HCT116 (cell line): ENCODE measurements at places on chromosomes 1 and 21. TPM values are rescaled to one million over a fixed set of nuclear protein-coding genes. Genes with fewer than 3 reads are reported as not detected.

Gene PIK3C2B
- total RNA-seq: 17.4 TPM

Gene TTC13
- 12.3 TPM for total RNA-seq

Gene CENPL
- 20.3 TPM for total RNA-seq

Gene ST6GALNAC5
- total RNA-seq: 1.2 TPM

Gene UBXN11
- 19.3 TPM for total RNA-seq

Gene ARMH1
- 3.2 TPM for total RNA-seq

Gene ZNF692
- total RNA-seq: 76.2 TPM

Gene LMOD1
- total RNA-seq: 0.12 TPM

Gene LRRC39
- total RNA-seq: 0.54 TPM

DNA sequence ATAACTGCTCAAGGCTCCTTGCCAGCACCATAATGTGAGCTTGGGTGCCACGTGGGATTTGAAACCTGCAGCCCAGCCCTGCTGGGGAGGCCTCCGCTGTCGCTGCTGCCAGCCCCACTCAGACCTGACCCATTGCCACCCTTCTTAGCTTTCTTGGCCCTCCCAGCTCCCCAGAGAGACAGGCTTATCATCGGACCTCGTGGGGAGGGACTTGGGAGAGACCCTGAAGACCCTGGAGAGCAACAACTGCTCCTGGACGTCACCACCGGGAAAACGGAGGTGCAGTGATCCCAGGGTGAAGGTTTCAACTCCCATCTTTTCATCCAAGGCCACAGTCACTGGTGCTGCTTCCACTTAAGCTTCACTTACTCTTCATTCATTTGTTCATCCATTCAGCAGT lies 596.1 kb downstream of the PTPRU start:
- no peaks in the 10 kb centered on the region for H3K36me3 ChIP-seq
- H3K27me3 ChIP-seq: peaks cover 21% of the 10 kb centered on the region; the same call in 1 of the 2 replicates
- H3K4me3 ChIP-seq: no peak overlapping the region
- H3K27ac ChIP-seq: no peak overlapping the region

- H3K36me3 ChIP-seq: no peaks in the 10 kb centered on the region
- H3K4me1 ChIP-seq: peaks cover 18% of the 10 kb centered on the region
- H3K27me3 ChIP-seq: no peaks in the 10 kb centered on the region
- H3K4me3 ChIP-seq: peak overlapping the region; percentile 38; the same call in 1 of the 2 replicates
- peak overlapping the region; percentile 32; the same call in 1 of the 2 replicates for H3K27ac ChIP-seq
Observed at GRCh38 chr1:109198043-109198695, 15.5 kb upstream of the SARS1 start.

- no peaks in the 10 kb centered on the region for H3K36me3 ChIP-seq
- H3K4me3 ChIP-seq: no peak overlapping the region
- peaks cover 30% of the 10 kb centered on the region for H3K4me1 ChIP-seq
- no peak overlapping the region for H3K27ac ChIP-seq
- DNase-seq: no peak
Observed at GRCh38 chr1:27152829-27153548, 1.9 kb downstream of the SLC9A1 start.

GRCh38 chr1:36083635-36084496 lies at the start of gene TEKT2:
TEKT2 (plus strand) TSS chr1:36084094; CDS start chr1:36084922, 828 bp downstream.
- peaks cover 10% of the 10 kb centered on the region for H3K4me1 ChIP-seq
- no peak within 1 kb of the TSS for H3K4me3 ChIP-seq
- DNase-seq: no peak
- no peaks in the 10 kb centered on the region for H3K27me3 ChIP-seq

GRCh38 chr1:184818646-184819045 lies 64.0 kb upstream of the EDEM3 start:
- no peaks in the 10 kb centered on the region for H3K36me3 ChIP-seq
- no peak overlapping the region for H3K4me3 ChIP-seq
- no peaks in the 10 kb centered on the region for H3K27me3 ChIP-seq
- no peaks in the 10 kb centered on the region for H3K4me1 ChIP-seq
- DNase-seq: no peak
- H3K27ac ChIP-seq: no peak overlapping the region

GRCh38 chr1:233614743-233615521 lies 1.0 kb downstream of the KCNK1 start:
- no peak for DNase-seq
- no peaks in the 10 kb centered on the region for H3K27me3 ChIP-seq
- peak overlapping the region; percentile 96 for H3K4me3 ChIP-seq
- H3K4me1 ChIP-seq: peaks cover 9% of the 10 kb centered on the region

- 0 out of 2 replicates have a peak, but pooled peaks cover 2% of the 10 kb centered on the region for H3K36me3 ChIP-seq
- DNase-seq: no peak
- peaks cover 19% of the 10 kb centered on the region for H3K4me1 ChIP-seq
Observed at GRCh38 chr1:11273595-11274234, 717 bp downstream of the UBIAD1 start.

DNA sequence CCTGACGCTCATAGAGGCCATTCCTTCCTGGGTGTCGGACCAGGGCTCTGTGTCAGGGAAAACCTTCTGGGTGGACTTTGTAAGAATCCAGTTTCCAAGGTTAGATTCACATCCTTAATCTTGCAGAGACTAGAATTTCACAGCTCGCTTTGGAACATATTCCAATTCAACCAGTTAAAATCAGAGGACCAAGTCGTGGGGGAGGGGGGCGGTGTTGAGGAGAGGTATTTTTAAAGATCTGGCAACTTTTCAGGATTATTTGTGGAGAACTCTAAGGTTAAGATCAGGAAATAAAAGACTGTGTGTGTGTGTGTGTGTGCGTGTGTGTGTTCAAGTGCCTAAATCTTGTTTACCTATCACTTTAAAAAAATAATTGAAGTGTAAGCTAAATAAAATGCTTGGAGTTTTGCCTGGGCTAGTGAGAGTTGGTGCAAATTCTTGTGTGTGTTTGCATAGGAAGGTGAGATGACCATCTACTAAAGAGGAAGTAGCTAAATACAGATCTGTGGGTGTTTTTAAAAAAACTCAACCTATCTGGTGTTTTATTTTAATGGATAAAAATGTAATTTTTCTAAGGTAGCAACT lies 21.8 kb downstream of the TENT5C start:
- H3K27me3 ChIP-seq: no peaks in the 10 kb centered on the region; the same call in 1 of the 2 replicates
- DNase-seq: no peak
- H3K4me3 ChIP-seq: no peak overlapping the region
- H3K4me1 ChIP-seq: no peaks in the 10 kb centered on the region
- H3K27ac ChIP-seq: no peak overlapping the region
- H3K36me3 ChIP-seq: no peaks in the 10 kb centered on the region

- no peak overlapping the region for H3K4me3 ChIP-seq
- H3K36me3 ChIP-seq: no peaks in the 10 kb centered on the region
- H3K27ac ChIP-seq: no peak overlapping the region
Observed at GRCh38 chr1:228381356-228381755, 25.3 kb downstream of the TRIM11 start.

DNA sequence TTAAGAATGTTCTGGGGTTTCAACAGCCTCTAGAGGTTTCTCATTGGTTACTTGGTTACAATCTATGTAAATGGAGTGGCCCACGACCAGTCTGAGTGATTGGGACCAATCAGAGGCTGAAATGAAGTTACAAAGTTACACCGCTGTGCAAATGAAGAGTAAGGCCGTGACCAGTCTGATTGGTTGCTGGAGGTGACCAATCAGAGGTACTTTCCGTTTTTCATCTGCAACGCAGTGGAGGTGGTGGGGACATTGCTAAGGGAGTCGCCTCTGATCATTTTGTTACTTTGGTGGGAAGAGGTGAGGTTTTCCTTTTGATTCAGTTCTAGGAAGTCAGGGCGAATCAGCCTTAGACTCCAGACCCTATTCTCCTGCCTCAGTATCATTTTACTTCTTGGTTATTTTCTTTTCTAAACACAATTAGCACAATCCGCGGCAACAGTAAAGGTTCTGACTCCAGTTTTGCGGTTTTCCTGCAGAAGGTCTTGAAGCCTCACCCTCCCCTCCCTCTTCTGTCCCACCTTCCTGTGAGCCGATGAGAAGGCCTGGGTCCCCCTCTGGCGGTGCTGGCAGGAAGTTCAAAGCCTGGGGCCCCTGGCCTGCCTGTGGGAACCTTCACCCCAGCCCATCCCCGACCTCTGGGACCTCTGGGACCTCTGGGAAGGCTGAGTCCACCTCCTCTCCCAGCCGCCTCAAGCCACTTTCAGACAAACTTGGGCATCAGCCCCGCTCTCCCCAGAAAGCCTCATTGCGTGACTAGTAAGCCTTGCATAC lies 38.7 kb upstream of the TTC34 start:
- no peaks in the 10 kb centered on the region for H3K4me1 ChIP-seq
- no peaks in the 10 kb centered on the region for H3K36me3 ChIP-seq
- DNase-seq: no peak
- no peak overlapping the region for H3K4me3 ChIP-seq
- no peak overlapping the region for H3K27ac ChIP-seq

DNA sequence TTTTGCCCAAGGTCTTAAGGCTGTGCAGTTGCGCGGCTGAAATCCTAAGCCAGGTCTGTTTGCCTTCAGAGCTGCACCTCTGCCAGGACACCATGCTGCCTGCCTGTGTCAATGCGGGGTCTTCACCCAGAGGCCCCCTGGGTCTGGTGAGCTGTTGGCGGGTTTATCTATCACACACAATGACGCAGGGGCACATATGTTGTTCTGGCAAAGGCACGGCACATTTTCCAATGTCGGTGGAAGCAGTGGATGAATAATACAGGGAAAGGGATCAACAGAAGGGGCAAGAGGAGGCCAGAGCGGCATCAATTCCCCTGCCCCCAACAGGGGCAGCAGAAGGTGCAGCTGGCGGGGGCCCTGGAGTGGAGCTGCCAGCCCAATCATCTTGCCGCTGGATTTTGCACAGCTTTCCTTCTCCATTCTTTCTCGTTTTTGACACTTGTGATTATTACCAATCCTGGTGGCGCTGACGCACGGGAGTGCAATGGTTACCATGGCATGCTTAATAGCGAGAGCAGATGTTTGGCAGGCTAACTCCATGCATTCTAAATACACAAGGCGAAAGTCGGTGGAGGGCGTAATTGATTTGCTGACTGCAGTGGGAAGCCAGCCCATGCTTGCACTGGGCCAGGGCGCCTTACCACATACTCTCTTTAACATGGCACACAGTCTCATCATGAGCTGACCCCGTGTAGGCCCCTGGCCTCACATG lies 45.8 kb upstream of the CYP2J2 start:
- H3K27me3 ChIP-seq: peaks cover 10% of the 10 kb centered on the region; the same call in 1 of the 2 replicates
- no peaks in the 10 kb centered on the region for H3K36me3 ChIP-seq
- no peak for DNase-seq
- H3K4me3 ChIP-seq: no peak overlapping the region
- no peak overlapping the region for H3K27ac ChIP-seq
- peaks cover 4% of the 10 kb centered on the region; the same call in 1 of the 2 replicates for H3K4me1 ChIP-seq

DNA sequence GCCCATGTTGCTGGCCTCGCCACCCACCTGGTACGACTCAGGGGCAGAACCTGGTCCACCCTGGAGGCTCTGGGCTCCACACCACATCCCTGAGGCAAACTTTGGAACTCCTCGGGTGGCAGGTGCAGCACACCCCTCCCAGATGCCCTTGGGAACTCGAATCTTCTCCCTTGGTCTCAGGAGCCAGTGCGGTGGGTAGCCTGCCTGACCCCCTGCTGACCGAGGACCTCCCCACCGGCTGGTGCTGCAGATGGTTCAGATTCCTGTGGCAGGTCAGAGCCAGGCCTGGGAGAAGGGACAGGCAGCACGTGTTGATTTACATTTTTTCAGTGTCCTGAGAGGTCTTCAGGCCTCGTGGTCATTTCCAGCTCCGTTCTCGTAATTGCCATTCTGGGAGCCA lies 6.3 kb upstream of the CFAP410 start:
- H3K27ac ChIP-seq: no peak overlapping the region
- DNase-seq: no peak
- no peak overlapping the region for H3K4me3 ChIP-seq
- H3K4me1 ChIP-seq: peaks cover 2% of the 10 kb centered on the region; the same call in 1 of the 2 replicates
- no peaks in the 10 kb centered on the region for H3K36me3 ChIP-seq

GRCh38 chr1:59218521-59219236 lies 78.2 kb upstream of the FGGY start:
- no peaks in the 10 kb centered on the region for H3K4me1 ChIP-seq
- no peak overlapping the region for H3K4me3 ChIP-seq
- H3K27ac ChIP-seq: no peak overlapping the region
- DNase-seq: no peak
- H3K36me3 ChIP-seq: no peaks in the 10 kb centered on the region
- H3K27me3 ChIP-seq: no peaks in the 10 kb centered on the region

DNA sequence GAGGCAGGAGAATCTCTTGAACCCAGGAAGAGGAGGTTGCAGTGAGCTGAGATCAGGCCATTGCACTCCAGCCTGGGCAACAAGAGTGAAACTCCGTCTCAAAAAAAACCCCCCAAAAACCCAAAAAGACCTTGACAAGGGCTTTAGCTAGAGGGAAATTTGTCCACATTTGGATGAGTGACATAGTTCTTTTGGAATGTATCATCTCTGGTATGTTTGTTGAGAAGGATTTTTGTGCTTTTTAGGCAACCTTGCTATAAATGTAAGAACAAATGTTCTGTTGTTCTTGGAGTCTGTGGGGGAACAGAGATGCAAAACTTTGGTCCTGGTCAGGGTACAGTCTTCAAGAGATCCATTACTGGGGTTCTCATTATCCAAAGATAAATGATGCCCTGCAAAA lies 28.9 kb downstream of the INAVA start:
- no peak overlapping the region for H3K4me3 ChIP-seq
- DNase-seq: no peak
- no peak overlapping the region for H3K27ac ChIP-seq
- no peaks in the 10 kb centered on the region for H3K36me3 ChIP-seq
- H3K27me3 ChIP-seq: no peaks in the 10 kb centered on the region

GRCh38 chr1:41752514-41753170 lies 166.1 kb downstream of the HIVEP3 start:
- H3K27ac ChIP-seq: no peak overlapping the region
- H3K4me3 ChIP-seq: no peak overlapping the region
- DNase-seq: no peak
- H3K36me3 ChIP-seq: no peaks in the 10 kb centered on the region
- H3K27me3 ChIP-seq: no peaks in the 10 kb centered on the region

GRCh38 chr1:11526071-11526895 lies 47.3 kb downstream of the DISP3 start:
- DNase-seq: no peak
- no peaks in the 10 kb centered on the region for H3K36me3 ChIP-seq
- H3K27me3 ChIP-seq: no peaks in the 10 kb centered on the region
- H3K4me3 ChIP-seq: no peak overlapping the region

GRCh38 chr1:222876182-222876581 lies 61.3 kb downstream of the DISP1 start:
- DNase-seq: no peak
- no peaks in the 10 kb centered on the region for H3K4me1 ChIP-seq
- no peak overlapping the region for H3K27ac ChIP-seq
- no peaks in the 10 kb centered on the region for H3K27me3 ChIP-seq
- no peak overlapping the region for H3K4me3 ChIP-seq

DNA sequence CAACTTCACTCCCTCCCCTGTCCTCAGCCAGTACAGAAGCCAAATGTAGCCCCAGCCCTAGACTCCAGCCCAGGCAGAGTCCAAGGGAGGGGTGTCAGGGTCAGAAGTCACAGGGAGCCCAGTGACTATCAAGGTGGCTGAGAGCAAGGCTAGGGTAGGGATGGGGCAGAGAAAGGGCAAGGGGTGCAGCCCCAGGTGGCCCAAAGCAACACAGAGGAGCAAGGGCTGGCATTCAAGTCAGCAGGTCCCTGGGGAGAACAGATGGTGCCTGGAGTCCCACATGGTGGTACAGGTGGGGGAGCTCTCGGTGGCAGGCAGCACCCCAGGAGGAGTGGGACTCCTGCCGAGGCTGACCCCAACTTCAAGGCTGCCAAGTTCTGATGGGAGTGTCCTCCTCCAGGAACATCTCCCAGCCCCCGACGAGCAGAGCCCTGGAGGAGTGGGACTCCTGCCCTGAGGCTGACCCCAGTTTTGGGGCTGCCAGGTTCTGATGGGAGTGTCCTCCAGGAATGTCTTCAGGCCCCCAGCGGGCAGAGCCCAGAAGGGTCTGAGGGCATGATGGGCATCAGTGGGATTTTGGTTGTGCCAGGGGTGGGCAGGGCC lies 3.7 kb upstream of the DVL1 start:
- no peaks in the 10 kb centered on the region for H3K36me3 ChIP-seq
- H3K4me1 ChIP-seq: peaks cover 10% of the 10 kb centered on the region
- no peak for DNase-seq
- H3K27ac ChIP-seq: no peak overlapping the region
- no peak overlapping the region for H3K4me3 ChIP-seq
- no peaks in the 10 kb centered on the region for H3K27me3 ChIP-seq
